T-helper 22 cell (primary cell): ENCODE measurements at places on chromosomes 4 and X.

DNA sequence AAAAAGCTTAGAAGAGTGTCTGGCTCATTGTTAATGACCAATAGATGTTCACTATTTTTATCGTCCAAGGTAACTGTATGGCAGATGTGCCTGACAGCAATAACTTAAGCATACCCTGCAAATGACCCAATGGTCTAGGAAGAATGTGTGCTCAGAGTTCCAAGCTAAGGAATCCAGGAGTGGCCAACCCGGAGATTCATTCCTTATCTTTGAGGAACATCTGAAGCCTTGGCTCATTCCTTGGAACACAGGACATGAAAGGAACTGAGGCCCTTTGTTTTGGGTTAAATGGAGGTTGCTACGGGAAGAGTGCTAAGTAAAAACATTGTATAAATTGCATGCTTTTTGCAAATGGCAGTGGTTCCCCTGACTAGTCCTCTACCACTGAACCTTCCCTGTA, 38.9 kb upstream of the EFNB1 start:
- no peak for DNase-seq

GRCh38 chrX:49162620-49163019, at the start of gene MAGIX:
MAGIX (plus strand) TSS chrX:49162758; CDS start chrX:49162890, 132 bp downstream.
- DNase-seq = no peak

DNA sequence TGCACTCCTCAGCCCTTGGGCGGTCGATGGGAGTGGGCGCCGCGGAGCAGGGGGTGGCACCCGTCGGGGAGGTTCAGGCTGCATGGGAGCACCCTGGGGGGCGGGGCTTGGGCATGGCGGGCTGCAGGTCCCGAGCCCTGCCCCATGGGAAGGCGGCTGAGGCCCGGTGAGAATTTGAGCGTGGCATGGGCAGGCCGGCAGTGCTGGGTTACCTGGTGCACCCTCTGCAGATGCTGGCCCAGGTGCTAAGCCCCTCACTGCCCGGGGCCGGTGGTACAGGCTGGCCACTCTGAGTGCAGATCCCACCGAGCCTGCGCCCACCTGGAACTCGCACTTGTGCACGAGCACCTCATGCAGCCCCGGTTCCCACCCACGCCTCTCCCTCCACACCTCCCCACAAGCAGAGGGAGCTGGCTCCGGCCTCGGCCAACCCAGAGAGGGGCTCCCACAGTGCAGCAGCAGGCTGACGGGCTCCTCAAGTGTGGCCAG, 556.3 kb downstream of the GALNTL6 start:
- no peak for DNase-seq

- no peak for DNase-seq
Observed at GRCh38 chrX:103839404-103839803, 7.3 kb upstream of the RAB9B start.

- no peak for DNase-seq
Observed at GRCh38 chrX:37785569-37785968, 5.7 kb downstream of the CYBB start.

DNA sequence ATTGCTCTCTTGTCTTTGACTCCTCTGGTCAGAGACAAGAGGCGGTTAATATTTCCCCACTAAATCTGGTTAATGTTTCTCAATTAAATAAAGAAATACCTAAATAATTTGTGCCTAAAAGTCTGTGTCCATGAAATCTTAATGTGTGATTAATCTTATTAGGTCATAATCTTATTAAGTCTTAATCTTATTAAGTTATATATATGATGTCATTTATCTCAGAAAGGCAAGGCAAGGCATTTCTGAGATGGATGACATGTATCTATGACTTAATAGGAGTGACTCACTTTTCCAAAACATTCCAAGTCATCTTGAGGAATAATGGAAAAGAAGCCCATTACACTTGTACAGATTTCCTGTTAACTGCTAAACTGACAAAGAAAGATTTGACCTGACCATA, 74.7 kb downstream of the TRAM1L1 start:
- DNase-seq = no peak

GRCh38 chrX:68833855-68834331, 5.1 kb downstream of the EFNB1 start:
- DNase-seq = no peak

DNA sequence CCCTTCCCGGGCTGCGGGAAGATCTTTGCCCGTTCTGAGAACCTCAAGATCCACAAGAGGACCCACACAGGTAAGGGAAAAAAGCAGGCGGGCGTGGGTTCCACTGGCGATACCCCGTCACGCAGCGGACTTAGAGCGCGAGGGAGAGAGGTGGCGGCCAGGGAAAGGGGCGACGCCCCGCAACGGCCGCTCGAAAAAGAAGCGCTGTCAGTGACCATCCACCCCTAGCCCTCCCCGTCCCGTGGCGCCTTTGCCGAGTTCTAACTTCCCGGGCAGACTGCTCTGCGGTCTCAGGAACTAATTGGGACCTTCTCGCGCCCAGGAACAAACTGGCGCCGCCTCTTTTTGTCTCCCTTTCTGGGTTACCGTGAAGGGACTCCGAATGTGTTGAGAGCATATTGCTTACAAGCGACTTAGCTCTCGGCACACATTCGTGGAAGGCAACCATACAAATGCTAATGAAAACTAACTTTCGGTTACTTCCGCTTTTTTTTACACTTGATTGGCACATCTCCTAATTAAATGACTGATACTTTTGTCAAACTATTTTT, 1.8 kb downstream of the ZIC3 start:
- no peak for DNase-seq

DNA sequence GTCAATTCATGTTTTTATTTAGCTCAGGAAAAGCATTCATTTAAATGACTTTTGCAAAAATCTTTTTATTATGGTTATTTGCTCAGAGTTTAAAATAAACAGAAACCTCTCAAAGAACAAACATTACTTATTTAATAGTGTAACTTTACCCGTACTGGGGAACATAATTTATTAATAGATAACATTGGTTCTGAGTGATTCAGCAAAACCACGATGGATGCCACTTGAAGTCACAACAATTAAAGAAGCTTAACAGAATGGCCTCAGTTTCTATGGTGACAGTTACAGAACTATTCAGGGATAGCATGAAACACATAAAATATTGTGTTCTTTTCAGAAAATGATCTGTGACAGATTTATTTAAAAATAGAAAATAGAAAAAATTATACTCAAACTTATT, 368.7 kb downstream of the CCSER1 start:
- DNase-seq = no peak

GRCh38 chr4:82610041-82610440, 48.3 kb upstream of the TMEM150C start:
- no peak for DNase-seq

GRCh38 chr4:61245069-61245714, 45.1 kb downstream of the ADGRL3 start:
- DNase-seq = no peak

DNA sequence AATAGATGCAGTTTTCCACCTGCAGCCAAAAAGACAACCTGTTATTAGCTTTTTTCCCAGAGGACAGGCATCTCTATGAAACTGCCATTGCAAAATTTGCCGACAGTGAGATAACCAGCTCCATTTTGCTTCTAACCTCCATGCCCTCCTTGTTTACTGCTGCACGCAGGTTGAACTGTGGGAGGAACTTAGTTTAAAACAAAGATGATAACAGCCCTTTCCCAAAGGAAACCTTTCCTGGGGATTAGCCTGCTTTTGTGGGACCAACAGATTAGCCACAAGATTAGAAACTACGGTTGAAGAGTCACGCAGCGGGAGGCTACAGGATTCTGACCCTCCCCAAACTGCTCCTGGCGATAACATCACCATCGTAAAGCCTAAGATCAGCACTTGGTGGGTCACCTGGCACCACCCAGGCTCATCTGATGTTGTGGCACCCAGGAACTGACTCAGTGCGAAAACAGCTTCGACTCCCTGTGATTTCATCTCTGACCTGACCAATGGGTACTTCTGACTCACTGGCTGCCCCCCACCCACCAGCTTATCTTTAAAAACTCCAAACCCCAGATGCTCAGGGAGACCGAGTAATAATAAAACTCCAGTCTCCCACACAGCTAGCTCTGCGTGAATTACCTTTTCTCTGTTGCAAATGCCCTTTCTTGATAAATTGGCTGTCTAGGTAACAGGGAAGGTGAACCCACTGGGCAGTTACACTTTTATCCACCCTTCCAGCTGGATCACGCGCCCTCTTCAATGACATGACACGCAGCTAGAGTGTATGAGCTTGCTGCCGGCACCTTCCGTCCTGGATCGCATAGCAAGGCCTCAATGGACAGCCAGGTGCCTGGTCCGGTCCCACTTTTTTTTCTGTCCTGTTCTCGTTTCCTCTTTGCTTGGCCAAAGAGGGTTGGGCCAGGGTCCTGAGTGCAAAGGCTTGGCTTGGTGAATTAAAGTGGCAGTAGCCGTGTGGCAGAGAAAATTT, 27.2 kb downstream of the NOP14 start:
- peak; percentile 73 for DNase-seq

DNA sequence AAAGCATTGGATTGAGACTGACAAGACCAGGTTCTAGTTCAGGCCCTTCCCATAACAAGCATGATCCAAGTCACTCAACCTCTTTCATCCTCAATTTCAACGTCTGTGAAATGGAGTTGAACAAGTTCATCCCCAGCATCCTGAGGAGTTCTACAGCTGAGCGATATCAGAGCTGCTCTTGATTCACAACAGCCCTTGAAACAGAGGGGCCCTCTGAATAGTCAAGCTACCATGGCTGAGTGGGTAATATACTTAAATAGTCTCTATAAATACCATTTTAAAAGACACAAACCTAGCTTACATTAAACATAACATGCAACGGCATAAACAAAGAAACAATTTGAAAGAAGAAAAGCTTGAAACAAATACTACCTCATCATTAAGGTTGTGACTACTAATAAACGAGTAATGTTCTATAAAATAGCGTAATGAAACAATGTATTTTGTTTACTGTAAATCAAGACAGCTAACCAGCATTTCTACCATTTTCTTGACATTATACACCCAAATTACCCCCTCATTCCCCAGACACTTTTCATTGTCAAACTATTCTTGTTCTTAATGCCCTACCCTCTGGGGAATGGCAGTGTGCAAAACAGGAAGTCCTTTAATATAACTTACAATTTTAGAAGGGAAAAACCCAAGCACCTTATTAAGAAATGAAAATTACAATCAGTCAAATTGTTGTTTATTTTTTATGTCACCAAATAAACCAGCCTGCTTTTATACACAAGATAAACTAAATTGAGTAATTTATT, 202.3 kb downstream of the PARM1 start:
- DNase-seq = no peak

DNA sequence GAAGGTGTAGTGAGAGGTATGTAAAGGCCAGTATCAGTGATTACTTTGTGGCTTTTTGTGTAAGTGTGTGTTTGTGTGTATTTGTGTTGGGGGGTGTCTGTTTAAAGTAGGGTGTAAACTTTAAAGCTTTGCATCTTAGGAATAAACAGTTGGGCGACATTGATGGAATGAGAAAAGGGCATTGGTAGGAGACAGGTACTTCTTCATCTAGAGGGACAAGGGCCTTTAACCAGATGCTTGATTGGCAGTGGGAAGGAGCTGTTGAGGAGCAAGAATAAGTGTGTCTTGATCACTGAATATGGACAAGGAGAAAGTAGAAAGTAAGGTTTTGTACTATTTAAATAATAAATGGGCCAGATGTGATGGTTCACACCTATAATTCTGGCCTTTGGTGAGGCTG, 48.8 kb downstream of the RAPGEF2 start:
- DNase-seq = no peak

GRCh38 chr4:95186666-95187065, 362.1 kb downstream of the UNC5C start:
- no peak for DNase-seq

GRCh38 chr4:138275963-138276621, 33.9 kb upstream of the SLC7A11 start:
- no peak for DNase-seq

GRCh38 chr4:101643186-101643837, 147.2 kb upstream of the BANK1 start:
- no peak for DNase-seq

- DNase-seq = no peak
Observed at GRCh38 chr4:26858947-26859401, 1.7 kb upstream of the STIM2 start.

DNA sequence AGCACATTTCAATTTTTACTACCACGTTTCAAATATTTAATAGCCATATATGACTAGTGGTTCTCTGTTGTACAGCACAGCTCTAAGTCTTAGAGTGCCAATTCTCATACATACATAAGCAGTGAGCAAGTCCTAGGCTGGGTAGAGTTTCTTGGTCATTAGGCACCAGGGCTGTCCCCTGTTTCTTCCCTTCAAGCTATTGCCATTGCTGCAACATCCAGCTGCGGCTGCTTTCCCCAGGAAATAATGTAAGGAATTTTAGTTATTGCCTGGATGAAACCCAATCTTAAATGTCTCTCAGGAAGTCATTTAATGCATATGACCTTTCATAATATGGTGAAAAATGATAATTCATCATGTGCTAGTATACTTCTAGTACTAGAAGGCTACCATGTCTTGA, 74.1 kb upstream of the PPP3CA start:
- DNase-seq = no peak

- no peak for DNase-seq
Observed at GRCh38 chr4:115259642-115260041, 146.2 kb upstream of the NDST4 start.

GRCh38 chrX:119895843-119896326, at the start of gene AKAP14:
AKAP14 (plus strand) TSS chrX:119895893; CDS start chrX:119903224, 7,331 bp downstream.
- DNase-seq = no peak

DNA sequence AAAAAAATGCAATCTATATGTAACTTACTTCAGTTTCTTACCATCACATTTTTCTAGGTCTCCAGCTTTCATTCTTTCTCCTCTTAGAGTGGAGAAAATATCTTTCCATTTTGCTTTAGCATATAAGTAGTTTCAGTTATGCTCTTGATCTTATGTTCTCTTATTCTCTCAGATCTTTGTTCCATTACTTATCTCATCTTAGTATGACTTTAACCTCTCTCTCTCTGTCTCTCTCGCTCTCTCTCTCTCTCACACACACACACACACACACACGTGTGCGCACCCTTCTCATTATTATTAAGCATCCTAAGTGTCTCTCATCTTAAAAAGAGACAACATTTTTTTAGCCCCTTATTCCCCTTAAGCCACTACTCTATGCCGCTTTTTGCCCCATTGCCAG, 92.8 kb downstream of the FAAH2 start:
- no peak for DNase-seq

DNA sequence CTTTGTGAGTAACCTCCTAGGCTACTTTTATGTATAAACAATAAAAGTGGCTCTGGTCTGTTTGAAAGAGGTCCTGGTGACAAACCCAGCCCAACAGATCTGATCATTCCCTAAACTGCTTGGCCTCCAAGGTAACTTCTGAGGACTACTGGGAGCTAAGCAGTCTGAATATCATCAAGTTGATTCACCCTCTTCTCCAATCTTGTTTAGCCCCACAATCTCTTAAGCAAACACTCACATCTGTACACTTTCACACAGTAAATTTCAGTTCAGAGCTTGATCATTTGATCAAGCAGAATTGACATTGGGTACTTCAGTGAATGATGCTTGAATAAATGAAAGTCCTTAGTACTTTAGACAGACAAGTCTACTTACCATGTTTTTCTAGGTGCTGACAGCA, 74.7 kb downstream of the HCCS start:
- DNase-seq = no peak
